ENCODE measurements at places on chromosomes 5 and 9.

DNA sequence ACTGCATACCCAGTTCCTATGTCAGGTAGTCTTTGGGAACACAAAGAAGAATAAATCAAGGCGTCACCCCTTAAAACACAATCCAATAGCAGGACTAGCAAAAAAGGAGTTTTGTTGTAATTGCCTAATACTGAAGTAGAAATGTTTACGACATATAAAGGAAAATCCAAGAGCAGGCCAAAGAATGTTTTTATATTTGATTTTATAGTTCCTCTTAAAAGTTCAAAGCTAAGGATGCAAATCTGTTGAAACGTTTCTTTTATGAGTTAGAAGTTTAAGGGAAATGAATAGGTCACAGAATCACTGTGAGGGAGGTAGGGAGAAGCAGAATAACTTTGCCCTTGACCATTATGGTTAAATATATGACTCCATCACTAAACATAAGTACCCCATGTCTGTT is 136.1 kb downstream of the PAM start:
- no peak for DNase-seq

- no peak for DNase-seq
These were observed 1.6 kb downstream of the BSPRY start for GRCh38 chr9:113350937-113351336.

GRCh38 chr5:4027088-4027734 is 431.6 kb downstream of the IRX1 start:
- DNase-seq, result no peak

DNA sequence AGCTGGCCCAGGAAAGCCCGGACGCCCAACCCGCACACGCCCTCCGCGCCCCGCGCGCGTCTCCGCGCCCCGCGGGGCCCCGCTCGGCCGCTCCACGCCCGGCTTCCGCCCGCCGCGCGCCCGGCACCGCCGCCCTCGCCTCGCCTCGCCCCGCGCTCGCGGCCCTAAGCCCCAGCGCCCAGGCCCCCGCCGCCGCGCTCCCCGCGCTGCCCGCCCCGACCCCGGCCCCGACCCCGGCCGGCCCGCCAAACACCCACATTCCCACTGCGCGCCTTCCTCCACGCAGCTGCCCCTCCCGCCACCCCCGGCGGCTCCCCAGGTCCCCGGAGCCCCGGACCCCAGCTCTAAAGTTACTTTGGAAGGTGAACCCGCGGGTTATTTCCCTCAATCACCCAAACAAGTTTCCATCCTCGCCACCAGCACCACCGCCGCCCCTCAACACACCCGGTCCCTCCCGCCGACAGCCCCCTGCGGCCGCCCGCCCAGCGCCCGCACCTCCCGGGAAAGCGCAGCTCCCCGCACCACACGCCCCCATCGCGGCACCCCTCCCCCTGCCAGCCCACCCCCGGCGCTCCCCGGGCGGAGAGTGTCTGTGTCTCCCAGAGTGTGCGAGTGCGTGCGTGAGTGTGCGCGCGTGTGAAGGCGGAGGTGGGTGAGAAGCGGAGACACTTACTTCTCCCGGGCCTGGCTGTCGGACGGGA is 439 bp downstream of the SSBP2 start:
- peak; percentile 5 for DNase-seq

GRCh38 chr5:61183538-61183937 is 21.3 kb upstream of the SMIM15 start:
- no peak for DNase-seq

DNA sequence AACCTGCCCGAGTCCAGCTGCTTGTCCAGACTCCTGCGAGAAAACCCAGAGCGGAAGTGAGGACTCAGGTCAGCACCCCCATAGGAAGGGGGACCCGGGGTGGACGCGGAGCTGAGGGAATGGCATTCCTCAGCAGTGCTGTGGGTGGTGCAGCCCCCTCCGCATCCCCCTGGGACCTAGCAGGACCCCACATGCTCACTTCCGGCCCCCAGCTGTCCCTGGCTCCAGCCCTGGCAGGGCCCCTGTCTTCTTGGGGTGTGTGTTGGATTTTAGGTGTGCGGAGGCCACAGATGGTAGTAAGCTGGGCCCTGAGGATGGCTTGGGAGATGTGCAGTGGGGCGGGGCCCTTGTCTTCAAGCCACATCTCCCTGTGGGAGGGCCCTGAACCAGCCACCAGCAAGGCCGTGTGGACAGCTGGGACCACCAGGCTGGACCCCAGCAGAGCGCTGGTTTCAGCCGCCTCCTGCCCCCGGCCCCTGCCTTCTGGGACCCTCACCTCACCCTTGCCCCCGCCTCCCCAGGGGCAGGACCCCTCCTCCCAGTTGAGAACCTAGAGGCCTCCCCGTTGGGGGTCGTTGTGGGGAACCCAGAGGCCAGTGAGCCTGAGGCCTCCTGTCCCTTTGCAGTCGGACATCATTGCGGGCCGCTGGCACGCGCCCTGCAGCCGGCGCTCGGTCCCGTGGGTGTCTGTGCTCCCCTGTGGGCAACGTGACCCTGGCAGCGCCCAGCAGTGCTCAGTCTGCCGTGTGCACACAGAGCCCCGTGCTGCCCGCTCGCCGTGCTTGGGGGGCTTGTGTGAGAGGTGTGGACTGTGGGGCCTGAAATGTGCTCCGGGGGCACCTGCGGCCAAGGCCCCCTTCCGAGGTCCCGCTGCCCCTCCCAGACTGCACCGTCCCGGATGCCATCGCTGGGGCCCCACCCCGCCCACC is 10.8 kb upstream of the SLC9A3 start:
- DNase-seq, result no peak

DNA sequence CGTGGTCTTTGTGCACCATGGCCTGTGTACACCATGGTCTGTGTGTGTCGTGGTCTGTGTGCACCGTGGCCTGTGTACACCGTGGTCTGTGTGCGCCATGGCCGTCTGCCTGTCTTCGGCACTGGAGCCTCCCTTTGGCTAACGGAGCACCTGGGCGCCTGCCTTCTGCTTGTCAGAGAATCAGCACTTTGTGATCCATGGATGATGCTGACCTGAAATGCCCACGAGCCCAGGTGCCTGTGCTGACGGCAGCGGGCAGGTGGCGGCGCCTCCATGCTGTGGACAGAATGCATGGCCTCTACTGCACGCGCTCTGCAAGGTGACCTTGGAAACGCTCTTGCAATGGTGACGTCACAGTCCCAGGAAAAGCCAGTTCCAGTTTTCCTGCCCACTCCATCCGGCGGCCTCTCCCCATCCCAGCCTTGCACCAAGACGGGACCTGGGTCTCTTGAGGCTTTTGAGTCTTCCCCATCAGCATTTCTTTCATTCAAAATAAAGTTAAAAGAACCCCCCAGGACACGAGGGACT is 14.6 kb downstream of the LCN9 start:
- no peak for DNase-seq

DNA sequence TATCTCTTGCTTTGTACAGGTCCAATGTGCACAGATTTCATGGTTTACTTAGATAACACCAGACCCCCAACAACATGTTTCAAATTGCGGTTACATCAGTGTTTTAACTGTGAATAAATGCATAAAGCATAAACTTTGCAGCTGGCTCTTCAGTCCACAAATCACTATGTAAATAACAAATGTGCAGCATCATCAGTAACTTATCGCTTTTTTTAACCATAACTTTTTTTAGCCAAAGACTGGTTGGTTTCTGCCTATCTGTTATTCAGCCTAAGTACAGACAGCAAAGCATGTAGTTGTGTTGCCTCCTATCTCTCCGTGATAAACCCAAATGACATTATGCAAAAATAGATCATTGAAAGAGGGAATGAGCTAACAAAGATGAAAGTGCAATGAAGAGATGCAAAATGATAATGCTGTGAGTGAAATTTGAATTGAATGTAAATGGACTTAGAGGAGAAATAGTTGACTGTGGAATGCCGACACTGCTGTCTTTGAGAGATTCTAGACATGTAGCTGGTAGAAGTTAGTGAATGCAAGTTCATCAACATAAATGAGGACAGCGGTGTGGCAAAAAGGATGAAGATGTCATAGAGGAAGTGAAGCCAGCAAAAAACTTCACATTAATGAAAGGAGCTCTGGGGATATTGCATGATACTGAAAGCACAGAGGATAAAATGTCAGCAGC is 108.8 kb downstream of the PDE8B start:
- no peak for DNase-seq

GRCh38 chr5:41636605-41637004 is 126.2 kb upstream of the PLCXD3 start:
- no peak for DNase-seq

GRCh38 chr9:76646249-76646648 is 118.0 kb upstream of the PCA3 start:
- DNase-seq, result no peak

DNA sequence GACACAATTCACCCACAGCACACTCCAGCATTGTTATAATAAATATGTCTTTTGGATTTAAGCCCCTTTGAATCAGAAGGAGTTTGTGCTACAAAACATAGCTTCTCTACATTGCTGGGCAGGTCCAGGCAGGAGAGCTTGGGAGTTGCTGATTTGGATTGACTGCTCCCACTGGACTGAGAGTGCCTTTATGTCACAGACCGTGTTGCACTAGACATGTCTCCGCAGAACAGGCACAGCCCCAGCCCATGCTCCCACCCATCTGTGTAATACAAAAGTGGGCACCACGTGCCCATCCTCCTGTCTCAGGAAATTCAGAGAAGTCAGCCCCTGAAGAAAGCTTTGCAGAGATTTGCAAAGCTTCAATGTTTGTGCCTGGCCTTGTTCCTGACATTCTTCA is 117.1 kb downstream of the MED10 start:
- no peak for DNase-seq

DNA sequence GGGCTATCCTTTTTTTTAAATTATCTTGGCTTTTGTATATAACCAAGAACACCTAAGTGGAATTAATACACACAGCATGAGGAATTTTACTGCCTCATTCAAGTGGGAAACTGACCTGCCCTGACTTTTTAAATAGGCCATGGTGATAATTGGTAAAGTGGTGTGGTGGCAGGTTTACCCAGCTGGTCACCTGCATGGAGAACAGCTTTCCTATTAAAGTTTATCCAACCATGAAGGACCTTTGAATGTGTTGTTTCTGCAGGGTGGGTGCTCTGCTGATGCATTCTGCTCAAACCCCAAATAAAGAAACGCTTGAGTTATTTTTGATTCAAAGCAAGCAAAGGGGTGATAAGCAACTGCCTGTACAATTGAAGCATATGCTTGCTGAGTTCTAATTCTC is 261.0 kb upstream of the GRIN3A start:
- no peak for DNase-seq

DNA sequence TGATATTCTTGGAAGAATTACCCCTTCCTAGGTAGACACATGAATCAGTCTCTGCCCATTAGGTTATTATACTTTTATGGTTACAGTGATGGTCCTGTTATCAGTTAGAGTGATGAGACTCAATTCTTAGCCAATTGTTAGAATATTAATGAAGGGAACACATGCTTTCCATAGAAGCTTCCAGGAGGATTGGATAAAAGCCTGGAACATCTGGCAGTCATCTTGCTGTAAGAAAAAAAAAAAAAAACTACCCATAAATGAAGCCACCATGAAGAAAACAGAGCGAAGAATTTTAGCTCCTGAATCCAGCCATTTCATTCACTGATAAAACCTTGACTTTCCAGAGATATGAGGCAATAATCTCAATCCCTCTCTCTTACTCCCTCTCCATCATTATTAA is 262.5 kb upstream of the GRIN3A start:
- no peak for DNase-seq

GRCh38 chr5:74020503-74020902 is 394.5 kb downstream of the ARHGEF28 start:
- no peak for DNase-seq

DNA sequence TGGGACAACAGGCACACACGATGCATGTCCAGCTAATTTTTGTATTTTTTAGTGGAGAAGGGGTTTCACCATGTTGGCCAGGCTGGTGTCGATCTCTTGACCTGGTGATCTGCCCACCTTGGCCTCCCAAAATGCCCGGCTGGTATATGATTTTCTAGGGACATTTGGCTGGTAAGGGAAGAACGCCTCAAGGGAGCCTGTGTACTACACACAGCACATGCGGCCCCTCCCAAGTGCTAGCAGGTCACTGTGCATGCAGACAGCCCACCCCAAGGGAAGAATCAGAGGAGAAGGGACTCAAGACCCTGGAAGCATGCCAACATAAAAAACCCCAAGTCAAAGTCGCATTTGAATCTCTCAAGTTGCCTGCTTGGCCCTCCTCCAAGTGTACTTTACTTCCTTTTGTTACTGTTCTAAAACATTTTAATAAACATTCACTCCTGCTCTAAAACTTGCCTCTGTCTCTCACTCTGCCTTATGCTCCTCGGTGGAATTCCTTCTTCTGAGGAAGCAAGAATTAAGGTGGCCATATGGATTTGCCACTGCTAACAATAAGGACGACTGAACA is 24.3 kb upstream of the OTULINL start:
- DNase-seq, result no peak

DNA sequence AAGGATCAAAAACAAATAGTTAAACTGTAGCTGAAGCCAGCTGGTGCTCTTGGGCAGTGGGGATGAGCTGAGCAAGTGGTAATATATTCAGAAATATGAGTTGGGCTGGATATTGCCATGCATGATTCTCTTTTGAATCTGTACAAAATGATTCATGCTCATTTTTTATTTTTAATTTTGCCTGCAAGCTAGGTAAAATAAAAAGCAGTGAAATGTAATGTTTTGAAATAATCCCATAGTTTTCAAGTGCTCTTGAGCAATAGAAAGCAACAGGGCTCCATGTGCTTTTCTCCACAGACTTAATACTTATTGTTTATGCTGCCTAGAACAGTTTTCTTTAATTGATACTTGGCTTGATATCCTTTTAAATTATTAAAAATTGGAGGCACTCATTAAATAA is 489.3 kb downstream of the TLE4 start:
- DNase-seq, result no peak
